ENCODE measurements at places on chromosomes 2 and 18.

GRCh38 chr2:85653996-85654395 lies 14.0 kb downstream of the SFTPB start:
- no peak for DNase-seq

GRCh38 chr18:73895701-73896100 lies 251.9 kb downstream of the FBXO15 start:
- DNase-seq, result no peak

DNA sequence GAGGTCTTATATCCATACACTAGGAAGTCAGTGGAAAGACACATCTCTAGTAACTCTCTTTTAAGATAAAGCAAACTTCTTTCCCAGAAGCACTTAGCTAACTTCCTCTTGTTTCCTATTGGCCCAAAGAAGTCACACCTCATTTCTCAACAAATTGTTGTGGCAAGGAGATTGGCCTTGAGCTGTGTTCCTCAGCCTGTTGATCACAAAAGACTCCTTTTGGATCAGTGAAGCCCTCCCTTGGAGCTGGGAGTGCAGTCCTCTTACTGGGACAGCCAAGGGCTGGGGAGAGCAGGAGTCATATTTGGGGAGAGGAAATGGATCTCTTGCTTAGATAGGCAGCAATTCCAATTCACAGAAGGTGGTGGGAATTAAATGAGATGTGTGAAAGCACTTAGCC lies 51.2 kb upstream of the DAPL1 start:
- no peak for DNase-seq

- no peak for DNase-seq
Observed at GRCh38 chr2:69111076-69111475, 98.1 kb downstream of the ANTXR1 start.

DNA sequence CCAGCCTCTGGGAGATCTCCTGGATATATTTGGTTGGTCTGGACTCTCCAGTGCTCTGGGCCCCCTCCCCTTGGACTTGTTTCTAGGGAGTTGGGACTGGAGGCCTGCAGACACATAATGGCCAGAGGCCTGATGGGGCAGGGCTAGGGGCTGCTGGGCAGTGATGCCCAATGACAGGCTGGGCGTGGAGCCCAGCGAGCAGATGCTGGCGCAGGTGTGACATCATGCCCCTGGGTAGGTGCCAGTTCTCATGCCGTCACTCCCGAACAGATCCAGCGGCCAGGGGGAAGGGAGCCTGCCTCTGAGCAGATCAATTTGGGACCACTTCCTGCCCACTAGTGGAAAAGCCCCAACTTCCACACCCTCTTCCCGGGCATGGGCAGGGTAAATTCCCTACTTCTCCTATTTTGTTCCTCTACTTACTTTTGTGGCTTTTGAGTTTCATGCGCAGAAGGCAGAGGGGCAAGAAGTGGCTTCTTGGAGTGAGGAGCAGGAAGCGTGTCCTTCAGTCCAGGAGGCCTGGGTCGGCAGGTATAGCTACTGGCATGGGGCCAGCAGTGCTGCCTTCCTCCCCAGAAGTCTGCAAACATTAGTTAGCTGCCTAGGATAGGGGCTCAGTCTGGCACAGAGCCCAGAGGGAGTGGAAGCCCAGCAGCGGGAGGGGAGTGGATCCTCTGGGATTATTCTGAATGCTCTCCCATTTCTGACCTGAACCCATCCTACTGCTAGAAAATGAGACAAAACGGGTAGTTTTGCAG lies 6.1 kb downstream of the MPV17 start:
- DNase-seq, result no peak

- no peak for DNase-seq
Observed at GRCh38 chr2:113281910-113282746, 3.4 kb upstream of the PAX8 start.

DNA sequence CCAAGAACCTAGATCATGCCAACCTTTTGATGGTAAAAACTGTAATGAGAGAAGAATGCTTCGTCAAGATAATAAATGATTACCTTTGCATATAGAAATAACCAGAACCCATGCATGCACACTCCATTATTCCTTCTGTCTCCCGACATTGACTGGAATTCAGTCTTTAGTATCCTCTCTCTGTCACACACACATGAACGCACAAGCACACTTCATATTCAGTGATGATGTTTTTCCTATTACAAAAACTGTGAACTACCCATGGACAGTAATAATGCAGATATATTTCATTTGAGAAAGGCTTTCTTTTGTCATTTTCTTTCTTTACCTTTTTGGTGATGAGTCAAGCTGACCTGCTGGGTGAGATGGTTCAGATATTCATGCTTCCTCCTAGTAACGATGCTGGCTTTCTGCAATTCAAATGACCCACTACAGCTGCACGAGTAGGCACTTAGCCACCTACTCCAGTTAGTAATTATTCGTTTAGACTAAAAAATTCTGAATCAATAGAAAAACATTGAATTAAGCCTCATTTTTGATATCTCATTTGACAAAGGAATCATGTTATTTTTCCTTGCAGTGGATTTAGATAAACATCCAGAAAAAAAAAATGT lies 382.2 kb downstream of the TGIF1 start:
- peak; percentile 42 for DNase-seq

GRCh38 chr2:2705871-2706270 lies 374.8 kb upstream of the MYT1L start:
- DNase-seq, result no peak

GRCh38 chr2:232959139-232959538 lies 53.9 kb downstream of the NGEF start:
- DNase-seq, result no peak

GRCh38 chr2:119760237-119760955 lies 674 bp downstream of the PTPN4 start:
- peak; percentile 89 for DNase-seq

- no peak for DNase-seq
Observed at GRCh38 chr18:75280427-75281280, 70.1 kb downstream of the TSHZ1 start.

- DNase-seq, result peak; percentile 35
Observed at GRCh38 chr18:3211236-3211992, 8.4 kb downstream of the MYOM1 start.

DNA sequence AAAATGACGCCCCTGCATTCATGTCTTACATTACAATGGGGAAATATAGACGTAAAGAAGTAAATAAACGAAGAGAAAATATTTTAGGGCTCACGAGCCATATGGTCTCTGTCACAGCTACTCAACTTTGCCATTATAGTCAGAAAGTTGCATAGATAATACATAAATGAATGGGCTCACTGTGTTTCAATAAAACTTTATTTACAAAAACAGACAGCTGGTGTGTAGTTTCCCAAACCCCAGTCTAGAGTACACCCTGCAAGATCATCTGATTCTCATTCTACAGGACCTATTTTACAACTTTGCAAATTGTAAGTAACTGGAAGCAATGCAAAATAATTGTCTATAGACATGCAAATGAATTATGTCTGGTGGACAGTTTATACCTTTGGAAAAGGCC lies 57.5 kb downstream of the NOL10 start:
- no peak for DNase-seq

DNA sequence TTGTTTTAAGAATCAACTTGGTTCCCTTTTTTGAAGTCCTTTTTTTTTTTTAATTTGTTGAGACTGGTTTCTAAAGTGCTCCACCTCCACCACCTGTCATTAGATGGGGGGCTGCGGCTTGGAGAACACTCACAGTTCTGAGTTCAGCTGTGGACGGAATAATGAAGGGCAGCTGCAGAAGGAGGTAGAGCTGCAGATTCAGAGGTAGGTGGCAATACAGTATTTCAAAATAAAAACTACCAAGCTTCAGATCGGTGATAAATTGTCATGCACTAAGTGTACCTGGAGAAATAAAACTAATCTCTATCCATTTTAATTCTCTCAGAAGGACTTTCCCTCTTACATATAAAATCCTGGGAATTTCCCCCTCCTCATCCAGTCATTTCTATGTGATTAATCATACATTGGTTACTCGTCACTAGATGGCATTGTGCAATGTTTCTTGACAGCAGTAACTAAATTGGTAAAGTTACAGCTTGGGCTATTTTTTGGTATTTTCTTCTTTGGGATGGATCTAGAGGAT lies 81.1 kb upstream of the SLC39A10 start:
- DNase-seq, result peak; percentile 69

DNA sequence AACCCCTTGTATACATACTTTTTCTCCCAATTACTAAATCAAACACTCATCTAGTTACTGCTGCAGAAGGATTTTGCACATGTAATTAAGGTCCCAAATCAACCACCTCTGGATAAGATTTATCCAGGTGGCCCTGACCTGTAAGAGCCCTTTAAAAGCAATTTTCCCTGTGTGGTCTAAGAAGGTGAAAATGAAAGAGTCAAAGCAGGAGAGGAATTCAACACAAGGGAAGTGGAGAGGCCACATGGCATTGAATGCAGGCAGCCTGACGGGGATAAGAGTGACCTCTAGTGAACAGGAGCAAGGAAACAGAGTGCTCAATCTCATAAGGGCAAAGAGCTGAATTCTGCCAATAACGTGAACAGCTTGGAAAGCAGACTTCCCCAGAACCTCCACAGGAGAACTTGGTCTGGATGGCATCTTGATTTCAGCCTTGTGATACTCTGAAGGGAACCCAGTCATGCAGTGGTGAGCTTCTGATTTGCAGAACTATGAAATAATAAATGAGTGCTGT lies 27.2 kb downstream of the PPP3R1 start:
- DNase-seq, result peak; percentile 81

DNA sequence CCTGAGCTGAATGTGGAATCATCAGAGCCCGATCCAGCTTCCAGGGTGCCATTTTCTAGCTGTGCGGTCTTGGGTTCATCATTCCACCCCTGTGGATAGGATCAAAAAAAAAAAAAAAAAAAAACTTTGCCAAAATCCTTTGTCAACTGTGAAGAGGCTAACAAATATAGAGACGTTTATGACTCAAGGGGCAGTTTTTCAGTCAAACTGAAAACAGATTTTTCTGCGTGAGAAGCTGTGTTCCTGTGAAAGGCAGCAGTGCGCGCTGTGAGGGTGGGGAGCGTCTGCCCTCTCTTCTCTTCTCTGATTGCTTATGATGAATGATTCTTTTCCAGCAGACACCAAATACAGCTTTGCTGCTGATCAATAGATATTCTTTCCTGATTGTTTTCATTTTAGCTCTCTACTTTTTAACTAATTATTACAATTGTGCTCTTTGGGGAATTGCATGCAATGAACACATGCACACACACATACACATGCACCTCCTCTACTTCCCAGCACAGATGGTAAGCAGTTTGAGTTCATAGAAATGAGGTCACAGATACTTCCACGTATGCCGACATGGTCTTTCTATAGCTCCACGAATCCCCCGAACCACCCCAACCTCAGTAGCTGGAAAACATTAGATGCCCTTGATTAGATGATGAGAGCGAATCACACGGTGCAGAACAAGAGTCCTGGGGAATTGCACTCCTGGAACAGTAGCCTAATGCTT lies 175.4 kb downstream of the NRP2 start:
- no peak for DNase-seq

- peak; percentile 68 for DNase-seq
Observed at GRCh38 chr2:50514901-50515300, 517.0 kb downstream of the NRXN1 start.

DNA sequence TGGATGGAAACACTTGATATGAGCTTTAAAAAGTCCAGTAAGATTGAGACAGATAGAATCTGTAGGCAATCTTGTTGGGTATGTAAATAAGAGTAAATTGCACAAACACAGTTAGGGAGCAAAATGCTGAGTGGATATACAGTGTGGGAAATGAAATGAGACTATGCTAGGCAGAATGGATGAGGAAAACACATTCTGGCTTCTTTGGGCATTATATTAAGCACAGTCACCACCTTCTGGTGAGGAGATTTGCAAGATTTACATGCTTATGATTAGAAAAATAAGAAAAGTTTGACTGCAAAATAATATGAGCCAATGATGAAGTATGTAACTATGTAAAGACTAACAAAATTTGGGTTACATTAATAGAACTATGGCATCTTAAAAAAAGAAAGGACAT lies 2165.0 kb upstream of the CELF4 start:
- no peak for DNase-seq

DNA sequence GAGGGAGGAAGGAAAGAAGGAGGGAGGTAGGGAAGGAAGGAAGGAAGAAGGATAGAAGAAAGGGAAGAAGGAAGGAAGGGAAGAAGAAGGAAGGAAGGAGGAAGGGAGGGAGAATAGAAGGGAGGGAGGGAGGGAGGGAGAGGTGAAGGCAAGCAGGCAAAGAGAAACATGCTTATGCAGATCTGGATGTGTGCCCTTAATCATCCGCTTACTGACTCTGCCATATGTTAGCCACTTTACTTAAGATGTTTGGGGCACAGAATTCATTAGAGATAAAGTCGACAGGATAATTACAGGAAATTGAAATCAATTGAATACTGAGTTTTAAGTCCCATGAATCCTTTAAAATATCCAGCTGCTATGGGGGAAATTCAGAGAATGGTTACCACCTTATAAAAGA lies 334.2 kb downstream of the GRB14 start:
- DNase-seq, result no peak

- no peak for DNase-seq
Observed at GRCh38 chr2:179461420-179461819, 196.8 kb upstream of the SESTD1 start.

- no peak for DNase-seq
Observed at GRCh38 chr2:221097949-221098348, 474.2 kb downstream of the EPHA4 start.

DNA sequence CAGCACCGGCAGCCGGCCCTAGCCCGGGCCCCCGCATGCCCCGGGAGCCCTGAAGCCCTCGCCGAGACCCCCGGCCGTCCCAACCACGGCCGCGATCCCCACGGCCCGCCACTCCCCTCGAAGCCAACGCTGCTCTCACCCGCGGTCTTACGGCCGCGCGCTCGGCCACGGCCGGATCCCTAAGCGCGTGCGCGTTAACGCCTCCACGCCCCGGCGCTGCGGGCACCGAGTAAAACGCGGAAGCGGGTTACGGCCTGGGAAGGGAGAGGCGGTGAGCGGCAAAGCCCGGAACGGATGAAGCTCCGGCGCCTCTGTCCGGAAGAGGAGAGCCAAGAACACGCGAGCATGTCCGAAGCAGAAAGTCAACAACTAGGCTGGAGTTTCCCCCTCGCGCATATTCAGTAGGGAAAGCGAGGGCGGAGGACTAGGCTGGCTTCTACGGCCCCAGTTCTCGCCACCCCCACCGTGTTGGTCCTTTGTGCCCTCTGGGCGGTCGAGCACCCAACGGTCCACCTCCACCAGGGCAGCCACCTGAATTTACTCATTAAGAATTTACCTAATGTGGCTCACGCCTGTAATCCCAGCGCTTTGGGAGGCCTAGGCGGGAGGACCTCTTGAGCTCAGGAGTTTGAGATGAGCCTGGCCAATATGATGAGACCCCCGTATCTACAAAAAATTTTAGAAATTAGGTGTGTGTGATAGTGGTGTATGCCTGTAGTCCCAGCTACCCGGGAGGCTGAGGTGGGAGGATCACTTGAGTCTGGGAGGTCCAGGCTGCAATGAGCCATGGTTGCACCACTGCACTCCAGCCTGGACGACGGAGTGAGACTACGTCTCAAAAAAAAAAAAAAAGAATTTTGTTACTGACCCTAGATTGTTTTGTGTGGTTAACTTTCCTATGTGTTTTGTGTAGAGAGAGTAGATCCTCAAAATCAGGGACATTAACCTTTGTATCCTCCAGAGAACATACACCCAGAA lies at the start of gene KANSL3:
KANSL3 (minus strand) TSS at position 169 of the 978 bp plus-strand sequence. CDS start 1,177 bp downstream, outside the sequence.
- DNase-seq, result peak; percentile 91

DNA sequence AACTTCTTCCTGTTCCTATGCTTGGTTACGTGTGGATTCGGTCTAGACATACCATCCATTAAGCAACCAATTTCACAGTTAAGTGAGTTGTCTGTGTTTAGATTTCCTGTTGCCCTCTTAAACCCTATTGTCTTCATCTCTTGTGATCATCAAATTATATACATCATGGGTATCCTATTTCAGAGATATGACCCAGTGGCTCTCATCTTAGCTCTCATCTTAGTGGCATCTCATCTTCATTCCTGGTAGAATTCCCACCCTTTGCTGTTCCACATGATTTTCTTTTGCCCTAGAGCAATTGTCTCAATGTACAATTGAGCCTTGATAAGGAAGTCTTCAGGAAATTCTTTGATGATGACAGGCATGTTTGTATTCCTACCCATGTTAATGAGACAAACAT lies 29.4 kb upstream of the FN1 start:
- DNase-seq, result peak; percentile 5

All from NCI-H1417 (cell line).